Activated CD4-positive, alpha-beta memory T cell treated with anti-CD3 and anti-CD28 coated beads for 36 hours (primary cell): ENCODE measurements at places on chromosomes 5 and 9. TPM values are rescaled to one million over a fixed set of nuclear protein-coding genes. Genes with fewer than 3 reads are reported as not detected.

DNA sequence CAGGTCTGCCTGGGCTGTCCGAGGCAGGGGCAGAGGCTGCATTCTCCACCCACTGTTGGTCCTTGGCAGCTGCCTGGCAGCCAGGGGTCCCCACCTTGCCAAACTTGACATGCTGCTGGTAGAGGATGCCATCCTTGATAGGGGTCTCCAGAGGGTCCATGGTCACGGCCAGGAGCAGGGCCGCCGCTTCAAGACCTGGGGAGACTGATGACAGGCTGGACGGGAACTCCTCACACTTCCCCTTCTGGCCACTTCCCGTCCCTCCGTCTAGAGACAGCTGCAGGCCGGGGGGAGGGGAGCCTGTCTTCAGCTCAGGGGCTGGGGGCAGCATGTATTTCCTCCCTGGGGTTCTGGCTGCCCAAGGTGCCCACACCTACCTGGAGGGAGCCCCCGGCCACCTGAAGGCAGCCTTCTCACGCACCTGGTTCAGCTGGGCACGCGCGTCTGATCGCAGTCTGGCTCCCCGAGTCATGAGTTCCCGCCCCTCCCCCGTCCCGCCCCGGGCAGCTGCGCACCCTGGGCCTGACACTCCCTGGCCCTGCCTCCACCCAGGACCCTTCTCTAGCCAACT, at the start of gene DOK3:
Gene DOK3, minus strand, starts transcription at position 446 of the 571 bp plus-strand sequence. Its CDS starts 286 bp downstream, at position 160.
- H3K4me3 ChIP-seq: no peak within 1 kb of the TSS
- H3K36me3 ChIP-seq: peaks cover 29% of the 10 kb centered on the region
- DNase-seq: no peak
- H3K27ac ChIP-seq: no peak within 1 kb of the TSS

DNA sequence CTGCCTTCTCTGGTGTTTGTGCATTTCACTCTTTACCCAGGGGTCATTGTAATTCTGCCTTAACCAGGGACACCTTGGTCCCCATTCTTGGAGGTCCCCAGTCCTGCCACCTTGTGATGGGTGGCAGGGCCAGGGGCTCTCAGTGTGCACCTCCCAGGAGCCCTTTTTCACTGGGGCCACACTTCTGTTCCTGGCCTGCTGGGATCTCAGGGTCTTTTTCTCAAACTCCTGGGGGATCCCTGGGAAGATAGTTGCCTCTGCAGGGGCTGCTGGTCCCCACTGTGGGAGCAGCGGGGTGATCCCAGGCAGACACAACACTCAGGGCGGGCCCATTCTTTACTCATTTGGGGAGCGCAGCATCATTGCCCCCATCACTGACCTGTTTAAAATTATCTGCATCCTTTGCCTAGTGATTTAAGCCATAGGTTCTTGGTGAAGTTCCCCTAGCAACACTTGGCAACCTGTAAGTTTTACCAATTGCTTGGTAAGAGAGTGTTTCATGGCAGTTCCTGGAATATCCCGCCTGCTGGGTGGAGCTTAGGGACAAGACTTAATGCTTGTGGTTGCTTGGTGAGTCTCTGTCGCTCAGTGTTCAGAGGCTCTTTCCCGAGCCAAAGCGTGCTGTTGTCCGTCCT, 15.7 kb downstream of the PHF2 start:
- H3K27me3 ChIP-seq: no peaks in the 10 kb centered on the region
- no peaks in the 10 kb centered on the region for H3K36me3 ChIP-seq
- no peak overlapping the region for H3K4me3 ChIP-seq
- peaks cover 31% of the 10 kb centered on the region for H3K4me1 ChIP-seq
- no peak for DNase-seq

- H3K4me1 ChIP-seq: peaks cover 4% of the 10 kb centered on the region
- peaks cover 72% of the 10 kb centered on the region for H3K36me3 ChIP-seq
- H3K4me3 ChIP-seq: no peak overlapping the region
- no peak for DNase-seq
- H3K27ac ChIP-seq: no peak overlapping the region
- H3K27me3 ChIP-seq: no peaks in the 10 kb centered on the region
Observed at GRCh38 chr9:89395931-89396710, 77.8 kb downstream of the SECISBP2 start.

DNA sequence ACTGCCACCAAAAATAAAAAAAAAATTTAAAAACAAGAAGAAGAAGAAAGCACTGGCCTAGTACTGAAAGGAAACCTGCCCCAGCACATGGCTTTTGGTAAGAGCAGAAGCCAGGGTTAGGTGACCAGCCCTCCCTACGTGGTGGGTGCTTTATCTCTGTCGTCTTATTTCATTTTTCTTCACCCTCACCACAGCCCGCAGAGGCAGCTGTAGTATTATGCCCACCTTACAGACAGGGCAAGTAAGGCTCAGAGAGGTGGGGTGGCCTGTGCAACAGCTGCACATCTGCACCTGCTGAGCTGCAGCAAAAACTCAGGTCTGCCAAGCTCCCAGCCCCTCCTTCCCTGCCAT, 140.8 kb upstream of the LMX1B start:
- no peak overlapping the region for H3K27ac ChIP-seq
- H3K36me3 ChIP-seq: no peaks in the 10 kb centered on the region
- peaks cover 47% of the 10 kb centered on the region for H3K4me1 ChIP-seq
- peaks cover 7% of the 10 kb centered on the region for H3K27me3 ChIP-seq
- no peak overlapping the region for H3K4me3 ChIP-seq

DNA sequence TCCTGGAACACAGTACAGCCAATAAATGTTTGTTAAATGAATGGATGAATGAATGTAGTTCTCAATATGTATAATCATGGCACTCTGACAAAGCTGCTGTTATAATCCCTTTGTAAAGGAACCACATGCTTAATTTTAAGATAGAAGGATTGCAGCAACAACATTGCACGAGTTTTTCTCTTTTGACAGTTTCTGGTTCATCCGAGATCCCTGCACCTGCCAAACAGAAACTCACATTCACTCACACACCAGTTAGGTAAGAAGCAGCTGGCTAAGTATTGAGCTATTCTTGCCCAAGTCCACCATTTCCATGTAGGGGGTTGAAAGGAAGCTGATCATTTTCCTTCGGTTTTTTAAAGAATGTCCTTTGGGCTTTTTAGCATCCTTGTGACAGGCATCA, 133.7 kb upstream of the MAP1B start:
- no peaks in the 10 kb centered on the region for H3K36me3 ChIP-seq
- no peaks in the 10 kb centered on the region for H3K4me1 ChIP-seq
- DNase-seq: no peak

- H3K27ac ChIP-seq: no peak overlapping the region
- H3K36me3 ChIP-seq: no peaks in the 10 kb centered on the region
- H3K4me3 ChIP-seq: no peak overlapping the region
- H3K27me3 ChIP-seq: peaks cover 7% of the 10 kb centered on the region
Observed at GRCh38 chr5:168813184-168813968, 234.2 kb upstream of the PANK3 start.

DNA sequence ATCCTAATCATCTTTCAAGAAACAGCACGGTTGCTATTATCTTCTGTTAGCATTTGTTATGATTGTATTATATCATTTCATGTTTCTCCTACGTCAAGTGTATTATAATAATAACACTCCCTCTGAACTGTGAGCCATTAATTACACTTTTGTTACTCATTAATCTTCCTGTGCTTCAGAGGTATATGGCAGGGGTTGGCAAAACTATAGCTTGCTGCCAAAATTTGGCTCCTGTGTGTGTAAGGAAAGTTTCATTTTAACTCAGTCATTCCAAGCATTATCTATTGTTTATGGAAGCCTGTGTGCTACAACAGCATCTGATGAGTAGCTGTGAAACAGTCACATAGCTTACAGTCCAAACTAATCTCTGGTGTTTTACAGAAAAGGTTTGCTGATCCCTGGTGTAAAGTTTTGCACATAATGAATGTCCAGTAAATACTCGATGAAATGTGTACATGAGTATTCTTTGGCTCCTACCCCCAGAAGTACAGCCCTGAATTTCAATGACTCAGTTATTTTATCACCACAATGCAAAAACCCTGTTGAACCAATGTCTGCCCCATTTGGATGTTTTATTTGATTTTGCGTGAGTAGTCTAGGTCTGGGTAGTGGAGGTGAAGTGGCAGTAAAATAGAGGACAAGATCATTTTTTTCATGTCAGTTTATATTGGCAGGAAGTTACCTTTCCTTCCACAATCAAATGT, 648.2 kb downstream of the MAT2B start:
- no peaks in the 10 kb centered on the region for H3K36me3 ChIP-seq
- H3K27ac ChIP-seq: no peak overlapping the region
- H3K27me3 ChIP-seq: no peaks in the 10 kb centered on the region
- no peak overlapping the region for H3K4me3 ChIP-seq
- H3K4me1 ChIP-seq: no peaks in the 10 kb centered on the region
- no peak for DNase-seq

GRCh38 chr9:17017931-17018491, 116.8 kb upstream of the CNTLN start:
- DNase-seq: no peak
- H3K4me3 ChIP-seq: no peak overlapping the region
- H3K36me3 ChIP-seq: no peaks in the 10 kb centered on the region
- H3K4me1 ChIP-seq: no peaks in the 10 kb centered on the region
- no peak overlapping the region for H3K27ac ChIP-seq
- H3K27me3 ChIP-seq: no peaks in the 10 kb centered on the region

- H3K27ac ChIP-seq: peak overlapping the region; percentile 44
- peak; percentile 57 for DNase-seq
- H3K4me3 ChIP-seq: no peak overlapping the region
- peaks cover 3% of the 10 kb centered on the region for H3K27me3 ChIP-seq
Observed at GRCh38 chr9:97529363-97530076, 28.1 kb downstream of the TMOD1 start.

DNA sequence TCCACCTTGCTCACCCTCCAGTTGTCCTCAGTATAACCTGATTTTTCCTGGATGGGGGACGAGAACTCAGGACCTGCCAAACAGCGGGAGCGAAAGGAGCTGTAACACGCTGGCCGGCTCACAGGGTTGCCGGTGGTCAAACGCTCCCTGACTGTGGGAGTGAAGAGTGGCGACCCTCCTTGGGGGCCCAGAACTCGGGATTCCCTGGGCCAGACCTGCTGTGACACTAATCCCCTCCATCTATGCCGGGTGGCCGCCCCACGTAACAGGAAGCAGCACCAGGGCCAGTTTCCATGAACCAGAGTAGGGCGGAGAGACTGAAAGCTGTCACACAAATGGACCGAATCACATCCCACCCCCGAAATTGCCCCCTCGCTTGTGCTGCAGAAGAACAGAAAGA, 1809.2 kb upstream of the ACO1 start:
- H3K4me3 ChIP-seq: no peak overlapping the region
- DNase-seq: no peak
- no peaks in the 10 kb centered on the region for H3K27me3 ChIP-seq
- no peaks in the 10 kb centered on the region for H3K4me1 ChIP-seq
- no peaks in the 10 kb centered on the region for H3K36me3 ChIP-seq
- no peak overlapping the region for H3K27ac ChIP-seq

DNA sequence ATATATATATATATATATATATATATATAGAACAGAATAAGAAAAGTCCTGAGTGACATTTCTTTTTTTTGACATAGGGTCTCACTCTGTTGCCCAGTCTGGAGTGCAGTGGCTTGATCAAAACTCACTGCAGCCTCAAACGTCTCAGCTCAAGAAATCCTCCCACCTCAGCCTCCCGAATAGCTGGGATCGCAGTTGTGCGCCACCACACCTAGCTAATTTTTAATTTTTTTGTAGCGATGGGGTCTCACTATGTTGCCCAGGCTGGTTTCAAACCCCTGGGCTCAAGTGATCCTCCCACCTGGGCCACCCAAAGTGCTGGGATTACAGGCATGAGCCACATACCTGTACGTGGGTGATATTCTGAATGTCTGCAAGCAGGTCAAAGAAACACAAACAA, 48.3 kb downstream of the SPRY4 start:
- no peaks in the 10 kb centered on the region for H3K27me3 ChIP-seq
- no peak overlapping the region for H3K4me3 ChIP-seq
- no peaks in the 10 kb centered on the region for H3K4me1 ChIP-seq
- no peak overlapping the region for H3K27ac ChIP-seq
- H3K36me3 ChIP-seq: no peaks in the 10 kb centered on the region
- DNase-seq: no peak

GRCh38 chr5:103505581-103506305, 56.8 kb downstream of the NUDT12 start:
- H3K4me3 ChIP-seq: no peak overlapping the region

DNA sequence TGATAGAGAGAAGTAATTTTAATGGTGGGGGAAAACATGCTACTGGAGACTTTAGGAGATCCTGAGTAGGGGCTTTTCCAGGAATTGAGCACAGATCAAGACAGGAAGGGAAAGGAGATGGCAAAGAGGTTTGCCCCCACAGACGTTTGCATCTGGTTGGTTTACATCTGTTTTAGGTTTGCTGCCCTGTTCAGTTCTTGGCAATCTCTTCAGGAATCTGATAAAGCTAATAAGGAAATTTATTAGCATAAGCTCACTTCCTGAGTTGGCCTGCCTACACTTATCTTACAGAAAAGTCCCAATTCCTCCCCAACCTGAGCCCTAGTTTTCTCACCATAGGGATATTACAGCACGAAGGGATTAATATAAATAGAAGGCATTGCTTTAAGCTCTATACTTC, 3.4 kb upstream of the CFAP95 start:
- H3K27me3 ChIP-seq: peaks cover 27% of the 10 kb centered on the region
- H3K27ac ChIP-seq: no peak overlapping the region
- no peak for DNase-seq
- H3K36me3 ChIP-seq: no peaks in the 10 kb centered on the region
- H3K4me1 ChIP-seq: peaks cover 14% of the 10 kb centered on the region

DNA sequence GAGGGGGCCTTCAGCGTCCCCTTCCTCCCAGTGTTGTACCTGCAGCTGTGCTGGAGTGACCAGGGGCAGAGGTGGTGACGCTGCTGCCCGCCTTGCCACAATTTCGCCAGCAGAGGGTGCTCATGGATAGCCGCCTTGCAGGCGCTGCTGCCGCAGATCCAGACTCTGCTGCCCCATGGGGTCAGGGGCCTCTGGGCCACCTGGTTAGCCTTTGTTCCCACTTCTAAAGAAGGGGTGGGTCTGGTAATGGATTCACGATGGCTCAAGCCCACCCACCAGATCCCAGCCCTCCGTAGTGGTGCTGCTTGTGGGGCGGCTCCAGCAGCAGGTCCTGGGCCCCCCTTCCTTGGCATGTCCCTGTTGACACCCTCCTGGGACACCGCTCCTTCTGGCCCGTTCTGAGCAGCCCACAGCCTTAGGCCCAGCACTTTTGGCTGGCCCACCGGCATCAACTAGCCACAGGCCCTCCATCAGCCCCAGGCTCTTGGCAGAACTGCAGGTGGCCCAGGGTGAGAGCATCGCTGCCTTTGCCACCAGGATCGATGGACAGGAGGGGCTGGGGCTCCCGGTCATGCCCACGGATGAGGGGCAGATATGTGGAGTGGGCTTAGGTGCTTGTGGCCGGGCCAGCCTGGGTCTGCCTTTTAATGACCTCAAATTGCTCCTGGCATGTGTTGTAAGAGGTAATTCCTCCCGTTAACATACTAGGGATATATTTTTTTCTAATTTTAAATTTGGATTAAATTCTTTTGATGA, 57.2 kb downstream of the COL5A1 start:
- no peaks in the 10 kb centered on the region for H3K4me1 ChIP-seq
- no peaks in the 10 kb centered on the region for H3K36me3 ChIP-seq
- H3K4me3 ChIP-seq: no peak overlapping the region
- DNase-seq: peak; percentile 72
- peaks cover 4% of the 10 kb centered on the region for H3K27me3 ChIP-seq

Gene MELK
- 69.6 TPM for total RNA-seq

Gene LVRN
- not detected for total RNA-seq

Gene SLC34A3
- not detected for total RNA-seq

Gene TMEM174
- not detected for total RNA-seq

Gene PRUNE2
- total RNA-seq: 0.24 TPM

Gene DND1
- 2.3 TPM for total RNA-seq

Gene PITX1
- total RNA-seq: 0.22 TPM

Gene WNT8A
- not detected for total RNA-seq

Gene HOMER1
- 3.8 TPM for total RNA-seq

Gene RASEF
- not detected for total RNA-seq
